ENCODE measurements at places on chromosomes 7 and 10.

DNA sequence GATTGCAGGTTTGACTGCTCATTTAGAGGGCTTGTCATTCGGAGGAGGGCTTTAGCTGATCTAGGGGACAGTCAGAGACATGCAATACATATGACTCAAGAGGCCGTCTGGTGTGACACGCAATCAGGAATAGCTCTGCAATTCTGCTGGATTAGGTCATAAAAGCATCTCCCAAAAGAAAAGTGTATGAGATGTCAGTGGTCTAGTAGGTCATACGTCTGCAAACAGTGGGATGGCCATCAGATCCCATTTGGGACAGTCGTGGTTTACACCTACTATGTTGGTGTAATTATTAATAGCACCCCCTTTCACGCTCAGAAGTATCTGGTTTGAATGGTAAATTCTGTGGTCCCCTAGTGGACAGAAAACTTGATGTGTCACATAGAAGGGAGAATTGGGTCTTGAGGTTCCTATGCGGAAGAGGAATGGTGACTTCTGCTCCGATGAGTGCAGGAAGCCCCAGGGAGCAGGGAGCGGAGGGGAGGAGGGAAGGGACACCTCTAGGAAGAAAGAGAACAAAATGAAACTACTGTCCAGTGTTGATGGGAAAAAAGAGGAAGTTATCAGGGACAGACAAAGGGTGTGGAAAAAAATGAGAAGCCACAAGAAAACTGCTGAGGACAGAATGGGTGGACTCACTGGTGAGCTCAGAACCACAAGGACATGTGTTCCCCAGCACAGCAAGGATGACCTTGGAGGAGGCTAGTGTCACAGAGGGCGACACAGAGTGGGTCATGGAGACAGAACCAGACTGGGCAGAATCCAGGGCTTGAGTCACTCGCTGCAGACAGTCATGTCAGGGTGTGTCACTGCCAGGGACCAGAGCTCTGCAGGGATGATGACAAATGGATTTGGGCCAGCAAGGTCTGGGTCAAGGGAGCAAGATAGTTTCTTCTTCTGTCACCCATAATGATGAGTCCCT lies 59.9 kb downstream of the MAP3K8 start:
- DNase-seq, result no peak

DNA sequence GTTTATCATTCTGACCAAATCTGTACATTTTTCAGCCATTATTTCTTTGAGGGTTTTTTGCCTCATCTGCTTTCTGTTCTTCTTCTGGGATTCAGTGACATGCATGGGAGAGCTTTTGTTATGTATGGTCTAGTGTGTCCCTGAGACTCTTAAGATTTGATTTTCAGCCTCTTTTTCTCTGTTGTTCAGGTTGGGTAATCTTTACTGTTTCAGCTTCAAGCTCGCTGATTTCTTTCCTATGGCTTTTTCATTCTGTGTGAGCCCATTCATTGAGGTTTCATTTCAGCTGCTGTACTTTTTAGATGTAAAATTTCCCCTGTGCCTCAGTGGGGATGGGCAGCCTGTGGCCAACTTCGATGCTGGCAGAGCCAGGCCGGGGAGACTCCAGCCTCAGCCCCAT lies 38.1 kb downstream of the FOXK1 start:
- DNase-seq, result no peak

DNA sequence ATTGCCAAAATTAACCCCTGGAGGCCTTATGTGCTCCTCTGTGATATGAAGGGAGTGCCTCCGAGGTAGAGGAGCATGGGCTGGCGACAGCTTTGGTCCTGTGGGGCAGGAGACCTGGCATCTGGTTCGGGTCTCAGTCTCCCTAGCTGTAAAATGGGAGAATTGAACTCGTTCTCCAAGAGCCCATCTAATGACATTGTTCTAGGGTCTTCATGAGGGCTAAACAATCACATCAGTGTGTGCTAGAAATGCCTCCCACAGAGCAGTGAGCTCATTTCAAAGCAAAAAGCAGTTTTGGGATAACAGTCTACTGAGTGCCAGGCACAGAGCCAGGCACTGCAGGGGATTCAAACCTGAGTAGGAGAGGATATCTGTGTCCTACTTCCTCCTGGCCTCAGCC lies 248.0 kb downstream of the RPS24 start:
- DNase-seq, result no peak

DNA sequence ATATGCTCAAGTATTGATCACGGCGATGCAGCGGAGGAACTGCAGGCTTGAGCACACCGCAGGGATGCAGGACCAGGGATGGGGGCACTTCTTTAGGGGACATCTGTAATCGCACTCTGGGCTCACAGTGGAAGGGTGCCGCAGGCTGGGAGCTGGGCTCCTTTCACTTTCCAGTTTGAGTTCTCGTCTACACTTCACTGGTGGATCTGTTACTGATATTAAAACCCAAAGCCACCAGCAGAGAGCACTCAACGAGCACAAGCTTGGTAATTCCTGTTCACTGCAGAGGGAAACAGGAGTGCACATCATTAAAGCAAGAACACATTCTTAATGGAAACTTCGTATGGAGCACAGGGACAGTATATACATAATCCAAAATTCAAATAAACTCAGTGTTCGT lies 91.3 kb downstream of the PARD3 start:
- DNase-seq, result peak; percentile 58

- DNase-seq, result no peak
Observed at GRCh38 chr7:3594901-3595300, 293.8 kb downstream of the SDK1 start.

- DNase-seq, result no peak
Observed at GRCh38 chr10:43145311-43145710, 7.1 kb downstream of the CSGALNACT2 start.

GRCh38 chr7:83455612-83456011 lies 193.3 kb downstream of the SEMA3E start:
- DNase-seq, result no peak

DNA sequence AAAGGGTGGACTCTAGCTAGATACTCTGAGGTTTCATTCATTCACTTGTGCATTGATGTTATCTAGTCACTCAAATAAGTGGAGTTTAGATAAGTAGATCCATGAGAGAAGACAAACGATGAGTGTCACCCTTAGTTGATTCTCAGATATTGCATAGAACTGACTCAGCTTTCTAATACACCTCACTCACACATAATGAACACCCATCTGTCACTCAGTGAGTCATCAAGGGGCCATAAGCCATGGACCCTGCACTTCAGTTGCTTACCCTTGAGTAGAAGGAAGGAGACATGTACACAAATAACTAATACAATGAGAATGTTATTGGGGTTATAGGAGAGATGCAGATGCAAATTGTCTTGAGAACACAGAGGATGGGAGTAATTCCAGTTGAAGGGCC lies 163.8 kb downstream of the SORCS3 start:
- DNase-seq, result no peak

GRCh38 chr10:13739183-13739582 lies 152.4 kb downstream of the PRPF18 start:
- DNase-seq, result no peak

- DNase-seq, result no peak
Observed at GRCh38 chr7:50782375-50783208, at the start of gene GRB10. GRB10 (minus strand) TSS chr7:50782896; CDS start chr7:50732322, 50,574 bp downstream.

- no peak for DNase-seq
Observed at GRCh38 chr10:23886355-23886754, 322.6 kb upstream of the KIAA1217 start.

GRCh38 chr10:74936577-74937265 lies 110.3 kb downstream of the KAT6B start:
- DNase-seq, result no peak

GRCh38 chr10:96310321-96310669 lies 6.1 kb downstream of the DNTT start:
- no peak for DNase-seq

DNA sequence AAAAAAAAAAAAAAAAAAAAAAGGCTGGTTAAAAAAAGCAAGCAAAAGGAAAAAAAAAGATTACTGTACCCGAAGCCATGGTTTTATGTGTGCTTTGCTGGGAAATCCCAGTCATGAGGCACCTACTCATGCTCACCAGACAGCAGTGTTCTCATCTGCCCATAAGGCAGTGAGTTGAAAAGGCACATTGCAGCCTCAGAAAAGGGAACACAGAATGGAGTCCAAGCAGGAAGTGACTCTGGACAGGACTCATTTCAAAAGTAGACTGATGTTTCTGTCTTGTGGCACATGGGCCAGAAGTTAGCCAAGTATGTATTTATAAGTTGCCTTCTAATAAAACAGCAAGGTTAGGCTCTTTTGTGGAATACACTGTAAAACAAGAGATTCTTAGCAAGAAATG lies 40.2 kb downstream of the PDSS1 start:
- peak; percentile 11 for DNase-seq

GRCh38 chr10:23364378-23364777 lies 19.8 kb upstream of the C10orf67 start:
- no peak for DNase-seq

- DNase-seq, result no peak
Observed at GRCh38 chr7:47581438-47581803, 490 bp downstream of the TNS3 start.

GRCh38 chr7:141416650-141417270 lies 134.4 kb upstream of the AGK start:
- DNase-seq, result no peak

DNA sequence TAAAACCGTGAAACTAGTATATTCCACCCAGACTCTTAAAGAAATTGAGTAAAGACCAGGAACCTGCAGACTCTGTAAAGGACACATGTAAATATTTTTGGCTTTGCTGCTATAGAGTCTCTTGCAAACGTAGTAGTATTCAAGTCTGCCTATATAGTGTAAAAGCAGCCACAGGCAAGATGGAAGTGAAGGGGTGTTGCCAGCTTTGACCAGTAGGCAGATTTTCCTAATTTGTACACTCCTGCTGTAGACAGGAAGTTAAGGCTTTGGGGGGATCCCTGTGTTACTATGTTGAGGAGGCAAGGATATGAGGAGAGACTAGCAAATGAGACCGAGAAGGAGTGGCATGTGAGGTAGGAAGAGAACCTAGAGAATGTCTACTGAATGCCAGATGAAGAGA lies 27.7 kb downstream of the WAC start:
- no peak for DNase-seq

DNA sequence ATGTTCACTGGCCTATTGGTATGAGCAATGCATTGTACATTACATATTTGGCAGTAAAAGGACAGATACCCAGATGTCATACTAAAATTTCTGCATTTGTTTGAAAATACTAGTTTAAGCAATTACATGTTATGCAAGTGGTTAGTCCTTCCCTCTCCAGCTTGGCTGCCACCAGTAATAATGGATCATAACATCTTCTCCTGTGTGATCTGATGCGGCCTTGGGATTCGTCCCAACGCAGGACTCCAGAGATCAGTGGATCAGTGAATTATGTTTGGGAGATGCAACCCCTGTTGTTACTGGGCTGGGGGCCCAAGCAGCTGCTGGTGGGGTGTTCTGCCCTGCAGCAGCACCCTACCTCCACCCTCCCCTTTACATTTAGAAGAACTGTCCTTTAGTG lies 11.2 kb upstream of the PDK4 start:
- DNase-seq, result peak; percentile 54

DNA sequence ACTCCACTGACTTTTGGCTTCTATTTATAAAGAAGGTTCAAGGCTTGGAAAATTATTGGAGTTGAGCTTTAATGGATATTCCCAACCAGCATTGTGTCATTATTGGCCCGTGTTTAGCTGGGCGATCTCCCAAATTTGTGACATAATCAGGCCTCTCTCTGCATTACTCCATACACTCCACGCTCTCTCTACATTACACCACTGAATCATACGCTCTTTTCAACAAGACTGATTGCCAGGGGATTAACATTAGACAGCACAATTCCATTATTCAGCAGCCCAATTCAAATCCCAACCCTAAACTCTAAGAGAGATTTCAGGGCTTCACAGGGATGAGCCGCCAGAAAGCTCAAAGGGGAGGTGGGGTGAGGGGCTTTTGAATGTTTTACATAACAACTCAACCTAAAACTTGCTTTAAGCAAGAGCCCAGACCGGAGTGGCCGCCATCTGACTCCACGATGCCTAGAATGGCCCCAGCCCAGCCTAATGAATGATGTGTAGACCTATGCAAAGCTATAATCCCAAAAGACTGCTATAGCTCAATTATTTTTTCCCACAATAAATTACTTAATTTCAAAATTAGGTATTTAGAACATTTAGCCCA lies 61.8 kb downstream of the FGFR2 start:
- DNase-seq, result no peak

GRCh38 chr7:1041551-1042491 lies 2.5 kb upstream of the GPR146 start:
- no peak for DNase-seq

DNA sequence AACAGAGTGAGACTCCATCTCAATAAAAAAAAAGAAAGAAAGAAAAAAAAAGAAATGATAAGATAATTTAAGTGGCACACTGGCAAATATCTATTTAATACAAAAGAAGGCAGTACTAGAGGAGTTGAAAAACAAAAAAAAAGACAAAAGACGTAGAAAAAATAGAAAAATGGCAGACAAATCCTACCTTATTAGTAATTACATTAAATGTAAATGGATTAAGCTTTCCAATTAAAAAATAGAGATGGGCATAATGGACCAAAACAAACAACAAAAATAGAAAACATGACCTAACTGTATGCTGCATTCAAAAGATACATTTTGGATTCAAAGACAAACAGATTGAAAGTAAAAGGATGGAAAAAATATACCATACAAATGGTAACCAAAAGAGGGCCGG lies 5.3 kb upstream of the PARP12 start:
- no peak for DNase-seq

GRCh38 chr10:59678884-59679301 lies 30.8 kb downstream of the SLC16A9 start:
- DNase-seq, result no peak

DNA sequence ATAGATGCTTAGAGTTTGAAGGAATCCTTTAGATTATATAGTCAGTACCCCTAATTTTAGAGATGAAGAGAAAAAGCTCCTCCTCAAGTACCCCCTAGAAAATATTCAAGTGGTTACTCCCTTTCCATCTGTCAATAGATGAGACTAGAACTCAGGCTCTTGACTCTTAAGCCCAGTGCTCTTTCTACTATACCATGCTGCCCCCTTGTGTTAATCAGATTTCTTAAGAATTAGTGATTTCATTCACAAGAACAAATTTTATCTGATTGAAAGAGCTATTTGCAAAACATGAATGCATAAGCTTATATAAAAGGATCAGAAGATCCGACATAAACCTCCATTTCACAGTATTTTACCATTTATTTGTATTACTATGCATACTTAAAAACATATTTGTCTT lies 179.3 kb downstream of the TFEC start:
- no peak for DNase-seq

- no peak for DNase-seq
Observed at GRCh38 chr7:36967387-36967786, 243.1 kb upstream of the AOAH start.

- DNase-seq, result no peak
Observed at GRCh38 chr10:27673065-27673464, 72.6 kb downstream of the MKX start.
